CD4-positive, alpha-beta T cell treated with Interleukin-4 for 4 hours (primary cell): ENCODE measurements at places on chromosomes 11 and 22.

DNA sequence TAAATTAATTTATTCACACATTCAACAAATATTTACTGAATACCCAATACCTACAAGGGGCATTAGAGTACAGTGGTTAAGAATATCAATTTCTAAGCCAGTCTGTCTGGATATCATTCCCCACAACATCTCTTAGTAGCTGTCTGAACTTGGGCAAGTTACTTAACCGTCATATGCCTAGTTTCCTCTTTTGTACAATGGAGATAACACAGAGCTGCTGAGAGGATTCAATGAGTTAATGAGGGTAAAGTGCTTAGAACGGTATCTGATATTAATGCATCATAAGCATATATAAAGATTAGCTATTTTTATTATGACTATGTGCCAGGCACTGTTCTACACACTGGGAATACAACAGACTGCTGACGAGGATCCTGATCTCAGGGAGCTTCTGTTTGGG, 116.4 kb downstream of the APOL5 start:
- no peak for DNase-seq

- no peak for DNase-seq
Measured at GRCh38 chr11:40647295-40647694, 812.2 kb downstream of the LRRC4C start.

DNA sequence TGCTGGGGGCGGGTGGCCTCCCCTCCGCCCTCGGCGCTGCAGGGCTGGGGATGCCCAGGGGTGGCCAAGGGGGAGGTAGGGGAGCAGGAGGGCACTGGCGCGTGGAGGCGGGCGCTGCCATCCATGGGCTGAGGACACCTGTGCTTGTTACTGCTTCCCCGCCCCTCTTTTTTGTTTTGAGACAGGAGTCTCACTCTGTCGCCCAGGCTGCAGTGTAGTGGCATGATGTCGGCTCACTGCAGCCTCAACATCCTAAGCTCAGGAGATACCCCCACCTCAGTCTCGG, 683 bp upstream of the FADS3 start:
- DNase-seq, result no peak

GRCh38 chr11:75422248-75423231, 10.5 kb downstream of the KLHL35 start:
- DNase-seq, result no peak

- no peak for DNase-seq
Measured at GRCh38 chr11:75342231-75342918, 9.1 kb downstream of the ARRB1 start.

- DNase-seq, result no peak
Measured at GRCh38 chr11:46002189-46002588, 79.7 kb downstream of the LARGE2 start.

- no peak for DNase-seq
Measured at GRCh38 chr11:87307101-87307500, 269.4 kb downstream of the TMEM135 start.

DNA sequence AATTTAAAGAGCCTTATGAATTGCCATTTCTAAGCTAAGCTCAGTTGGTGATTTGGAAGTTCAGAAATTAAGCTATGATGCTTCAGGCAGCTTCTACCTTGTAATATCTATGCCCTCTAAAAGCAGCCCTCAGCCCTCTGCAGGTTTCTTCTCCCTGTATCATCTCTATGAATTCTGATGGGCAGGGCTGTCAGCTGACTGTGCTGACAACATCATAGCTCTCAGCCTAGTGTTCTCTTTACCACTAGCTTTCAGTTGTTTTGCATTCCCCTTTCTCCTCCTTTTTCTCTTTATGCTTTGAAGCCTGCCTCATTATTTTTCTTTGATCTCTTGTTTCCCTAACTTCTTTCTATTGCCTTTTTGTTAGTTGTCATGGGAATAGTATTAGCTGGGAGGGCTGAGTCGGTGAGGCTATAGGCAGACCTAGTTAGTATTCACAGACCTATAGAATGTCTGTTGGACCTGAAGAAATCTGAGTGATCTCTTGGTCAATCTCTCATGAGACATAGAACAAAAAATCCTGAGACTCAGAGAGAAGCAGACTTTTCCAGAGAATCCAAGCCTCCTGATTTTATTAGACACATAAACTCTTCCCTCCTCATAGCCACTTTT, 535.4 kb downstream of the RAB38 start:
- no peak for DNase-seq

- no peak for DNase-seq
Measured at GRCh38 chr11:35111161-35112055, 27.6 kb upstream of the CD44 start.

- DNase-seq, result no peak
Measured at GRCh38 chr22:27137871-27138337, 480.5 kb downstream of the MIAT start.

- no peak for DNase-seq
Measured at GRCh38 chr11:106989078-106989455, 29.2 kb downstream of the GUCY1A2 start.

DNA sequence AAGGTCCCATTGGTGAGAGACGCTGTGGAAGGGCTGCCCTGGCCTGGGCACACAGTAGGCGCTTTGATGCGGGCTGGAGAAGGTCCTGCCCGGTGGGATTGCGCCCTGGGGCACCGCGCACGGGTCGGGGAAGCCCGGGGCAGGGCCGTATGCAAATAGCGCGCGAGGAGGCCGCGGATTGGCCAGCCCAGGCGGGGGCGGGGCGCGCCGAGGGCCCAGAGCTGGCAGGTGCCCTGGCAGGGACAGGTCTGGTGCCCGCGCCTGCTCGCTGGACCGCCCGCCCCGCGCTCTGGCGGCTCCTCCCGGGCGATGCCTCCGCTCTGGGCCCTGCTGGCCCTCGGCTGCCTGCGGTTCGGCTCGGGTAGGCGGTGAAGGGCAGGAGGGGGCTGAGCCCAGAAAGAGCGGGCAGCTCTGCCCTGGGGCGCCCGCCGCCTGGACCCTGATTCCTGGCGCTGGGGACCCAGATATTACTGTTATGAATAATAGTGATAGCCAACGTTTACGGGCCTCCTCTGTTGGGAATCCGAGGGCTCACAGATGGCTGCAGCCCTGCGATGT, at the start of gene UPK3A:
UPK3A (plus strand) TSS at position 245 of the 558 bp plus-strand sequence; CDS start at position 310, 65 bp downstream.
- peak; percentile 32 for DNase-seq

GRCh38 chr11:74019860-74020259, 11.0 kb upstream of the UCP3 start:
- DNase-seq, result peak; percentile 33

- no peak for DNase-seq
Measured at GRCh38 chr11:16091862-16092261, 264.5 kb downstream of the SOX6 start.

DNA sequence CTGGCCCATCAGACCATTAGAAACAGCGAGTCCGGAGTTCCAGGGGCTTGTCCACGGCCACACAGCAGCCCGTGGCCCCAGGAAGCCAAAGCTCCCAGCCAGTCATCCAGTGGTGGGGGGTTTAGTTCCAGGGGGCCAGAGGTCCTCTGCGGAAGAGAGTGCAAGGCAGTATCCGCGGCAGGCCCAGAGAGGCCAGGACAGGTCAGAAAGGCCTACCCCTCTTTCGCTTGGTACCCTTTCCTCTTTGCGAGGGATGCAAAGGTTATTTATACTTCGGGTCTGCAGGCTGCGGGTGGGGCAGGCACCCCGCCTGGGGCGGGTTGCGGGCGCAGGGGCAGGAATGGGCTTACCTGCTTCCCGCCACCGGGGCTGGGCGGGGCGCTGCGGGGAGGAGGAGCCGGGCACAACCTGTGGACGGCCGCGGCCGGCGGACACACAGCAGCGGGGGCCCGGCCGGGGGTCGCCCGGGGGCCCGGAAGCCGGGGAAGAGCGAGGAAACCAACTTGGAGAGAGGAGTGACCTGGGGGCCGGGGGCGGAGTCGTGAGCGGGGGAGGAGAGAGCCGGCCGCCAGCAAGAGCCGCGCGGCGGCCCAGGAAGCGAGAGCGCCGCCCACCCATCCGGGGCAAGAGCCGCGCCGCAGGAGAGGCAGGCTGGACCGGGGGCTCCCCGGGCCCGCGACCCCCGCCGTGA, at the start of gene SH3BP1:
SH3BP1 (plus strand) TSS at position 600 of the 691 bp plus-strand sequence. CDS start 119 bp downstream, outside the sequence.
- peak; percentile 39 for DNase-seq

GRCh38 chr11:57167125-57167846, 14.5 kb upstream of the LRRC55 start:
- no peak for DNase-seq

DNA sequence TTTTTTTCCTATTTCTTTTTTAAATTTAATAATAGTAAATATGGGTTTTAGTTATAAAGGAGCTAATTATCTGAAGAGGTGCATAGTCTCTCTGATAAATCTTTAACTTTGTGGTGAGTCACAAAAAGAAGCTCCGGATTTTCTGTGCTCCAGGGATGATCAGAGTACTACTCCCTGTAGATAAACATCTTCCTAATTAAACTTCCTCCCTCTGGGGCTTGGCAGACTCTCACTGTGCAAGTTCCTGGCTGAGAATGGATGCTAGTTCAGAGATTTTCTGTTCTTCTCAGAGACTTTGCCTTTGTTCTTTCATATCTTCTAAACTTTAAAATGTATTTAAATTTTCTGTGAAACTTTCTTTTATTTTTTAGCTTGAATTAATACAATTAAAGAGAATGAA, at the start of gene OR10G7:
OR10G7 (minus strand) TSS at position 72 of the 400 bp plus-strand sequence. CDS start 2,324 bp downstream, outside the sequence.
- no peak for DNase-seq

- DNase-seq, result no peak
Measured at GRCh38 chr22:48239461-48240147, 1477.2 kb downstream of the TBC1D22A start.

GRCh38 chr22:30325724-30326254, 952 bp downstream of the TBC1D10A start:
- DNase-seq, result no peak

DNA sequence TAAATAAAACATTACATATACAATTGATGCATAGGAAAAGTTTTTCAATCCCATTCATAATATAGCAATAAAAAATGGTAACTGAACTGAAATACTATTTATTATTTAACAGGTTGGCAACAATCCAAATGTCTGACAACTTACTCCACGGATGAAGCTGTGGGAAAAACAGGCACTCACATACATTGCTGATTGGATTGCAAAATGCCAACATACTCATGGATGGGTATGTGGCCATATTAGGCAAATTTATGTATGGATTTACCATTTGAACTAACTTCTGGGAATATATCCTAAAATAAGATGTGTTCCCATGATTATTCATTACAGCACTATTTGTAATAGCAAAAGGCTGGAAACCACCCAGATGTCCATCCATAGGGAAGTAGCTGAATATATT, 3.2 kb upstream of the BIRC2 start:
- DNase-seq, result no peak

GRCh38 chr11:1728301-1728700, 22.1 kb downstream of the IFITM10 start:
- DNase-seq, result no peak

DNA sequence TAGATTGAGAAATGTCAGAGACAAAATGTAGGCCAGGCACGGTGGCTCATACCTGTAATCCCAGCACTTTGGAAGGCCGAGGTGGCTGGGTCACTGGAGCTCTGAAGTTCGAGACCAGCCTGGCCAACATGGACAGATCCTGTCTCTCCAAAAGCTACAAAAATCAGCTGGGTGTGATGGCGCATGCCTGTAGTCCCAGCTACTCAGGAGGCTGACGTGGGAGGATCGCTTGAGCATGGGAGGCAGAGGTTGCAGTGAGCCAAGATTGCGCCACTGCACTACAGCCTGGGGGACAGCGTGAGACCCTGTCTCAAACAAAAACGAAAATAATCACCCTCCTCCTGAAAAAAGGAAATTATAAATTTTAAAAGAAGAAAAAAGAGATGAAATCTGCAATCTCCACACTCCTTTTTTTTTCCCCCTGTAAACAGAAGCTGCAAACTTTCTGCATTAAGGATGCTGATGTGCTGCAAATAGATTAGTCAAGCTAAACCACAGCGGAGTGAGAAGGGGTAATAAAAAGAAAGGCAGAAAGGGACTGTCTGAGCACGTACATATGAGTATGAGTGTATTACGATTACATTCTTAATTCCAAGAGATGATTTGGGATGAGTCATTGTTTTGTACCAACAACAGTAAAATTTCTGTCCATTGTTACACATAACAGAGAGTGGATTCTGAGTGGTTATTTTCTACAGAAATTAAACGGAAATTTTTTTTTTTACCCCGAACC, 87.3 kb downstream of the SIK3 start:
- peak; percentile 73 for DNase-seq

DNA sequence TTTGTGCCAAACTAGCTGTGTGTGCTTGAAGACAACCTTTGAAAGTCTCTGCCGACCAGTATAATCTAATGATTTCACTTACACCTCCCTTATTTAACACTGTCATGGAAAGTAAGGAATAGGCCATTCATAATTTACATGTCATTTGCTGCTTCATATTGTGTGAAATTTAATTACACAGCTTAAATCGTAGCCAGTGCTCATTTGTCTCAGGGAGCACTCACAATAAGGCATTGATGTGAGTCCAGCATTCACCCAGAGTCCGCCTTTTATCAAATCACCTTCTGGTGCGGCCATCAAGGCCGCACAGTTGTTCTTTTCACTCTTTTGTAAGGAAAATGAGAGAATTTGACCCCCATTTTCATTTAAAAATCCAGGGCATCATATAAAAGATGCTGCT, 46.9 kb downstream of the PAX6 start:
- no peak for DNase-seq

GRCh38 chr11:121793291-121793690, 322.7 kb downstream of the BLID start:
- DNase-seq, result no peak

- peak; percentile 22 for DNase-seq
Measured at GRCh38 chr11:64060861-64061444, 25.2 kb downstream of the FLRT1 start.

DNA sequence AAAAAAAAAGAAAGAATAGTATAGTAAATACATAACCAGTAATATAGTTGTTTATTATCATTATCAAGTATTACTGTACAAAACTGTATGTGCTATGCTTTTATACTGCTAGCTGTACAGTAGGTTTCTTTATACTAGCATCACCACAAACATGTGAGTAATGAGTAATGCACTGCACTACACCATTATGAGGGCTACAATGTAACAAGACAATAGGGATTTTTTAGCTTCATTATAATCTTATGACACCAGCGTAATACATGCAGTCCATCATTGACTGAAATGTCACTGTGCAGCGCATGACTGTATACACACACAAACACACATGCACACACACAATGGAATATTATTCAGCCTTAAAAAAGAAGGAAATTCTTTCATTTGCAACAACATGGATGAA, 111.5 kb upstream of the ZBED5 start:
- no peak for DNase-seq

- no peak for DNase-seq
Measured at GRCh38 chr11:79388201-79388600, 52.6 kb downstream of the TENM4 start.

DNA sequence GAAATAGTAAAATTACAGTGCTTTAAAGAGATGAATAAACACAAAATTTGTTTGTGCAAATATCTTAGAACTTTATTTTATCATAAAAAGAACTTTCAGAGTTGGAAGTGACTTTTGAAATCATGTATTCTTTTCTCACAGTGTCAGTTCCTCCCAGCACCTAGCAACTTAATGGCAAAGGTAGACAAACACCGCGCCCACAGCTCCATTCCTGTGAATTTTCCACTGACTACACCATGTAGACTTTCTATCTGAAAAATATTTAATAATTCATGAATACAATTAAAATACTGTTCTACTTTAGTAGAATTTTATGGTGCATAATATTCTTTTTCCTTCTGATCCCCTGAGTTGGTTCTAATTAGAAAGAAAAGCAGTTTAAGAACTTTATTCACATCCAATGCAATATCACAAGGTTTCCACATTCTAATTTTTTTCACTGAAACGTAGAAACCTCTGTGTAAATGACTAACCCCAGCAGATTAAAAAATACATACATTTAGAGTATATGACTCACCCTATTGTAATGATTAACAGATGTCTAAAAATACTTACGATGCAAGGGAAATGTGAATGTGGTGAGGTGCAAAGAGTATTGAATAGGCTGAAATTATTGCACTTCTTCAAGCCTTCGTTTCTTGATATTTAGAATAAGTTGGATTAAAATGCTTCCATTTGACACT, 218.2 kb upstream of the CCDC179 start:
- DNase-seq, result no peak

- DNase-seq, result no peak
Measured at GRCh38 chr11:116344601-116345000, 428.2 kb downstream of the BUD13 start.
